CD4-positive, alpha-beta T cell treated with Interleukin-17A for 4 hours (primary cell): ENCODE measurements at places on chromosomes 16 and 17.

- DNase-seq, result no peak
Measured at GRCh38 chr16:71373073-71373472, 14.6 kb downstream of the CALB2 start.

DNA sequence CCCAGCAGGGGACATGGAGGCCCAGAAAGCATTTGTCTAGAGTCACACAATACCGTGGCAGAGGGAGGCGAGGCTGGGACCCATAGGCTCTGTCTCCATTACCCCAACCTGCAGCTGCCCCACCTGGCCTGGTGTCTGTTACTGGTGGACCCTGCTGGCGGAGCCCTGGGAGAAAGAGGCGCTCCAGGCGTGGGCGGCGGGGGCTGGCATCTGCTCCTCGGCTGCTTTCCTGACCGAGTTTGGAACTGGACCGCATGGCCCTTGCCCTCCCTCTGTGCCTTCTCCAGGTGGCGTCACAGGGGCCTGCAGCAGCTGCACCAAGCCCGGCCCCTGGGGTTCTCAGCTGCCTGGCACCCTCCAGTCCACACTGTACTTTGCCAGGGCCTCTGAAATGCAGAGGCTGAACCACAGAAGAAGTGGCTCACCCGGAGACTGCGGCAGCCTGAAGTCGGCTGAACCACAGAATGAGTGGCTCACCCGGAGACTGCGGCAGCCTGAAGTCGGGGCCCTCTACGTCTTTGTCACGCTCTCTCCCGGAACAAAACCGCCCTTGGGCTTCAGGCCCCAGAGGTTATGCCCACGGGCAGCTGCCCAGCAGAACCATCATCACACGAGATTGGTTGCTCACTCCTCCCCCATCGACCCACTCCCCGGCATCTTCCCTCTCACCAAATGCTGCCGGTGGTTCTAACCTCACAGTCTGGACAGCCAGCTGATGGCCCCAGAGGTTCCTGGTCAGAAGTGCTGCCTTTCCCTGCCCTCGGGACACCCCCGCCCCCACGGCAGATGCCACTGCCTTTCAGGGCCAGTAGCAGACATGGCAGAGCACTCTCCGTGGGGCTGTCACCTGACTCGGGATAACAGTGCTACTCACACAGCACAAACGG, 20.2 kb downstream of the CBFA2T3 start:
- DNase-seq, result no peak

GRCh38 chr16:87412371-87412995, 20.3 kb downstream of the MAP1LC3B start:
- no peak for DNase-seq

- DNase-seq, result peak; percentile 75
Measured at GRCh38 chr16:50265260-50265659, 1.1 kb upstream of the ADCY7 start.

GRCh38 chr16:16109453-16110110, 113.7 kb downstream of the ABCC6 start:
- no peak for DNase-seq

DNA sequence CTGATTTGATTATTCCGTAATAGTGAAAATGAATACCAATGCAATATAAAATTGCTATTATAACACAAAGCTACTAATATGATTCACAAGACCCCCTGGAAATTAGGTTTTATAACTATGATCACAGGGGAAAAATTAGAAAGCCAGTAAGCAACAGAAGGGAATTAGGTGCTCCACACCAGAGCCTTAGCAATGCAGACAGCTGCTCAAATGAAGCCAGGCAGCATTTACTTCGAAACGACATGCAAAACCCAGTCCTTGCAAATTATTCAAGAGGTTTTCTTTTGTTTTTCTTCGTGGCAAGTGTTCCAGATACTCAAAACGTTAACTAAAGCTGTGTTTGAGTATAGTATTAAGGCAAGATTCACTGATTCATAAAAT, 47.9 kb downstream of the TOX3 start:
- DNase-seq, result no peak
